ENCODE measurements at places on chromosomes 7 and 10. TPM values are rescaled to one million over a fixed set of nuclear protein-coding genes. Genes with fewer than 3 reads are reported as not detected.

GRCh38 chr7:103752995-103753394, 236.5 kb downstream of the RELN start:
- no peaks in the 10 kb centered on the region for H3K27me3 ChIP-seq
- no peak overlapping the region for H3K27ac ChIP-seq
- no peaks in the 10 kb centered on the region for H3K36me3 ChIP-seq
- H3K4me1 ChIP-seq, result no peaks in the 10 kb centered on the region

- H3K27ac ChIP-seq, result no peak overlapping the region
- no peaks in the 10 kb centered on the region for H3K4me1 ChIP-seq
- no peaks in the 10 kb centered on the region for H3K27me3 ChIP-seq
- H3K36me3 ChIP-seq, result no peaks in the 10 kb centered on the region
Measured at GRCh38 chr7:145884716-145885514, 231.7 kb upstream of the CNTNAP2 start.

- no peak overlapping the region for H3K4me3 ChIP-seq
- no peaks in the 10 kb centered on the region for H3K36me3 ChIP-seq
- H3K27me3 ChIP-seq, result no peaks in the 10 kb centered on the region
- no peak overlapping the region for H3K27ac ChIP-seq
Measured at GRCh38 chr10:78770167-78771090, 298.3 kb upstream of the ZMIZ1 start.

LAMB4 gene
- not detected for total RNA-seq

GRCh38 chr7:133662276-133662675, 409.4 kb downstream of the EXOC4 start:
- no peak overlapping the region for H3K4me3 ChIP-seq
- H3K4me1 ChIP-seq, result peaks cover 5% of the 10 kb centered on the region
- no peak for DNase-seq
- H3K27ac ChIP-seq, result no peak overlapping the region

ACTR3C gene
- total RNA-seq, result 2.2 TPM

SLC26A3 gene
- not detected for total RNA-seq

DNA sequence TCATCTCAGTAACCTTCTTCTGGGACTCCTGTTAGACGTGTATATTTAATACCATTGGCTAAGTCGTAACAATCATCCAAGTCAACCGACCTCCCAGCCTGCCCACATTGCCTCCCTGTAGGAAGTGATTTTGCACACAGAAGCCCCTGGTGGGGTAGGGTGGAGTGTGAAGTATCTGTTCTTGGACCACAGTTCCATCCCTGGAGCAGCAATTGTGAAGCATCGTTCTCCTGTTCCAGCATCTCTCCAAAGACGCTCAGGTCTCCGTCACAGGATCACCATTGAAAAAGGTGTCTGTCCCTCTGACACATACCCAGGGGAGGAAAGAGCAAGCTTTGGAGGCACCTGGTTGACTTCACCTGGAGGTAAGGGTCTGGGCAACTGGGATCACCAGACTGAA, 72.9 kb downstream of the CCDC3 start:
- no peak for DNase-seq
- no peaks in the 10 kb centered on the region for H3K4me1 ChIP-seq
- no peak overlapping the region for H3K4me3 ChIP-seq
- H3K27ac ChIP-seq, result no peak overlapping the region

DNA sequence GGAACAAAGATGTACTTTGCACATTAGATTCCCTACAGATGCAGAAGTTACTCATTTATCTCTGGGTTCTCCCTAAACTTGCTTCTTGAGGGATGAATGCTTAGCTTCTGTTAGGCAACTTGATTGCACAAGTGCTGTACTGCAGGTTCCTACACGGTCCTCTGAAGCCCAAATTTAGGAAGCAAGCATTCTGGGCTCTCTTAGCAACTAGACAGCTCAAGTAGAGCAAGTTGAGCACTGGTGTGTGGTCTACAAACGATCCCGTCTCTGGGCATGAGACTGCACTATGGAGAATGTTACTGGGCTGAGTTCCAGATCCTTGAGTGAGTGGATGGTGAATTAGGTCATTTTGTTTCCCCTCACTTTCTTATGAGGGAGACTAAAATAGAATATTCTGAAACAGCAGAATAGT, 14.3 kb downstream of the SEMA3D start:
- no peak overlapping the region for H3K27ac ChIP-seq
- H3K4me3 ChIP-seq, result no peak overlapping the region
- no peak for DNase-seq

DNA sequence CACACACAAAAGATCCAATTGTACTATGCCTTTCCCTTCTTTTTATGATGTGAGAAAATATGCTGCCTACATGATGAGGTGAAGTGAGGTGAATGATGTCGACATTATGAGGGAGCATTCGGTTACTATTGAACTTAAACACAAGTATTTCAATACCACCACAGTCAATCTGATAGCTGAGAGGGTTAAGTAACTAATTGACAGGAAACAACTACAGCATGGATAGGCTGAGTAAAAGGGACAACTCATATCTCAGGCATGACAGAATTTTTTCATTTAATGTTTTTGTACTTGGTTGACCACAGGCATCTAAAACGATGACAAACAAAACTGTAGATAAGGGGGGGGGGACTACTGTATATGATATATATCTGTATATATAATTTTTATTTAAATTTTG, 488.9 kb downstream of the SH2D4B start:
- H3K27ac ChIP-seq, result no peak overlapping the region
- no peaks in the 10 kb centered on the region for H3K4me1 ChIP-seq
- H3K36me3 ChIP-seq, result peaks cover 2% of the 10 kb centered on the region
- DNase-seq, result no peak

OR9A2 gene
- not detected for total RNA-seq

- H3K4me1 ChIP-seq, result no peaks in the 10 kb centered on the region
- no peaks in the 10 kb centered on the region for H3K27me3 ChIP-seq
- H3K27ac ChIP-seq, result no peak overlapping the region
- H3K36me3 ChIP-seq, result peaks cover 9% of the 10 kb centered on the region
Measured at GRCh38 chr10:47173929-47174442, 126.0 kb upstream of the GDF10 start.

- peaks cover 6% of the 10 kb centered on the region for H3K36me3 ChIP-seq
- no peaks in the 10 kb centered on the region for H3K4me1 ChIP-seq
- H3K27me3 ChIP-seq, result no peaks in the 10 kb centered on the region
- H3K4me3 ChIP-seq, result no peak overlapping the region
- no peak for DNase-seq
Measured at GRCh38 chr7:135194494-135195095, 16.7 kb downstream of the WDR91 start.

- H3K27ac ChIP-seq, result no peak overlapping the region
- no peak for DNase-seq
- no peak overlapping the region for H3K4me3 ChIP-seq
- H3K27me3 ChIP-seq, result no peaks in the 10 kb centered on the region
- H3K36me3 ChIP-seq, result 0 out of 3 replicates have a peak, but pooled peaks cover under 1% of the 10 kb centered on the region
Measured at GRCh38 chr7:131355917-131356777, 28.5 kb downstream of the MKLN1 start.

DNA sequence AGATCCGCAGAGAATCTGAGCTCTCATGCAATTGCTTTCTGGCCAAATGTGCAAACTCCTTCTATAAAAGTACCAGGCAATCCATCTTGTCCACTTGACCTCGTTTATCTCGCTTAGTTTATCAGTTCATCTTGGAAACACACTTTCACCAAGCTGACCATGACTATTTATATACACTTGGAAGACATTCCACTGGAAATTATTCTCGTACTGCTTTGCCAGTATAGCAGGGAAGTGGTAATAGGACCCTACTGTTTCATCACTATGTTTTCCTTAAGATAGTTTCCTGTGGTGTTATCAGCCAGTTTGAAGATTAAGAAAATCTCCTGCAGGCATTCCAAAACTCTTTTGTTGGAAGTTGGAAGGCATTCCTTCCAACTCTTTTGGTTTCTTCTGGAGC, 115.3 kb upstream of the FAM171A1 start:
- H3K27me3 ChIP-seq, result no peaks in the 10 kb centered on the region
- DNase-seq, result no peak
- H3K27ac ChIP-seq, result no peak overlapping the region
- H3K4me1 ChIP-seq, result no peaks in the 10 kb centered on the region
- H3K4me3 ChIP-seq, result no peak overlapping the region

VAX1 gene
- not detected for total RNA-seq

OGDHL gene
- total RNA-seq, result 21.9 TPM

DNA sequence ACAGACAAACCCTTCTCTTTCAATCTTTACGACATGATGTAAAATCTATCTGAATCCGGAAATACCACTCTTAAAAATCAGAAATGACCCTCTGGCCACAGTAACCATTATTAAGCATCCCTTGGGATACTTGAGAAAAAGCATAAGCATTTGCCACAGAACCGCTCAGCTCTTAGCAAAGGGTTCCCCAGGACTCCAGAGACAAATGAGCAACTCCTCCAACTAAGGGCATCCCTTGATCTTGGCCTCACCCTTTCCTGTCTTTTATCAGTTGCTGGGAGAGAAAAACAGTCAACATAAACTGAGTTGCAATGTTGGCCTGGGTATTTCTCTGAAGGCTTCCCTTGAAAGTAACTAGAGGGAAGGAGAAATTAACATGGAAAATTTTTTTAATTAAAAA, 3.5 kb downstream of the PDLIM1 start:
- H3K27ac ChIP-seq, result no peak overlapping the region
- H3K4me3 ChIP-seq, result no peak overlapping the region
- H3K27me3 ChIP-seq, result no peaks in the 10 kb centered on the region
- H3K36me3 ChIP-seq, result peaks cover 3% of the 10 kb centered on the region
- 0 out of 2 replicates have a peak, but pooled peaks cover 5% of the 10 kb centered on the region for H3K4me1 ChIP-seq
- DNase-seq, result no peak

DNA sequence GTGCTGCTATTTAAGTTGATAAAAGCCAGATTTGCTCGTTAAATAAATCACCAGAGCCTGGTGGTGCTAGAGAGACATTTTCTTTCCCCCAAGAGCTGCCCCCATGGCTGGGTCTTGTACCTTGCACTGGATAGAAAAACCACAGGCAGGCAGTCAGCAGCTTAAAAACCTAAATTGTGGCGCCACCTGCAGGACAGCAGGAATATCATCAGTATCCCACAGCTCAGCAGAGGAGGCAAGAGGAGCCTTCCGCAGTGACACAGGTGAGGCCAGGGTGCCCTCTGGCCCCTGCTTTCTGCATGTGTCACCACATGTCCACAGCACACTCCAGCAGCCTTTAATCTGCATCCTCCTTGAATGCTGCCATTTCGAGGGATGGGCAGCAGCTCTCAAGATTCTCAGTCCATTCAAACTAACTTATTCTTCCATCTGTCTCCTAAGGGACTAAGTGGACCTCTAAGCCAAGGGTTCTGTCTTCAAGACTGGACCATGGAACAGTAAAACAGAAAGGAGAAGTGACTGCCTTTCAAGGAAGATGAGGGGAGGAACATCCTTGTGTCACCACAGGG, 4.5 kb upstream of the PLXNA4 start:
- H3K27ac ChIP-seq, result no peak overlapping the region
- peak; percentile 88 for DNase-seq
- H3K27me3 ChIP-seq, result peaks cover 27% of the 10 kb centered on the region
- H3K4me1 ChIP-seq, result no peaks in the 10 kb centered on the region

MKLN1 gene
- 33.8 TPM for total RNA-seq

DNA sequence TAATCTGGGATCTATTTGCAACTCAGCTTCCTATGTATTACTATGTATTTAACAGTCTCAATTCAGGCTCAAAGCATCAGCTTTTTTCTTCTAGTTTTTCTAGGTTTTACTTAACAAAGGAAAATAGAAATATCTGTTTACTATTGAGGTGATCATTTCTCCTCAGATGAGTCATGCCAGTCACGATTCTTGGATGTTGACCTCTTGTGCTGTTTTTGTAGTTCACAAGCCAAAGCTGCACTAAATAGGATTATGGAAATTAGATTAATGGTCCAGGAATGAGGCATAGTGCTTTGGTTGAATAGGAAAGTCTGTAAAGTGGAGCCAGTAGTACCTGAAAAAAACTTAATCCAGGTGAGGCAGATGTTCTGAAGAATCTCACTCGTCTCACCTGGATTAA, 198.3 kb upstream of the KAT6B start:
- no peaks in the 10 kb centered on the region for H3K4me1 ChIP-seq
- no peak overlapping the region for H3K27ac ChIP-seq
- no peaks in the 10 kb centered on the region for H3K36me3 ChIP-seq
- no peaks in the 10 kb centered on the region for H3K27me3 ChIP-seq

NODAL gene
- total RNA-seq, result 84.7 TPM

GRCh38 chr7:1843271-1843861, 173.3 kb downstream of the ELFN1 start:
- no peak for DNase-seq
- no peaks in the 10 kb centered on the region for H3K4me1 ChIP-seq
- H3K36me3 ChIP-seq, result no peaks in the 10 kb centered on the region

TACC2 gene
- total RNA-seq, result 54.8 TPM

- DNase-seq, result no peak
- no peaks in the 10 kb centered on the region for H3K27me3 ChIP-seq
- peaks cover 14% of the 10 kb centered on the region for H3K4me1 ChIP-seq
- H3K4me3 ChIP-seq, result no peak overlapping the region
Measured at GRCh38 chr10:58048936-58049335, 218.8 kb downstream of the IPMK start.

Measured in H9 (cell line).